ENCODE measurements at places on chromosomes 2 and 18.

- H3K36me3 ChIP-seq: no peaks in the 10 kb centered on the region
- DNase-seq: no peak
- H3K27me3 ChIP-seq: no peaks in the 10 kb centered on the region
These were observed 111.8 kb upstream of the STON1 start for GRCh38 chr2:48417856-48418838.

- no peak overlapping the region for H3K27ac ChIP-seq
- H3K4me1 ChIP-seq: peaks cover 4% of the 10 kb centered on the region
- H3K36me3 ChIP-seq: no peaks in the 10 kb centered on the region
- DNase-seq: no peak
- no peak overlapping the region for H3K4me3 ChIP-seq
- peaks cover 99% of the 10 kb centered on the region for H3K27me3 ChIP-seq
These were observed 4.4 kb downstream of the EVX2 start for GRCh38 chr2:176079285-176079830.

GRCh38 chr18:40608226-40608625 is 1346.8 kb upstream of the PIK3C3 start:
- no peak overlapping the region for H3K27ac ChIP-seq
- DNase-seq: no peak
- H3K27me3 ChIP-seq: no peaks in the 10 kb centered on the region
- no peaks in the 10 kb centered on the region for H3K36me3 ChIP-seq

DNA sequence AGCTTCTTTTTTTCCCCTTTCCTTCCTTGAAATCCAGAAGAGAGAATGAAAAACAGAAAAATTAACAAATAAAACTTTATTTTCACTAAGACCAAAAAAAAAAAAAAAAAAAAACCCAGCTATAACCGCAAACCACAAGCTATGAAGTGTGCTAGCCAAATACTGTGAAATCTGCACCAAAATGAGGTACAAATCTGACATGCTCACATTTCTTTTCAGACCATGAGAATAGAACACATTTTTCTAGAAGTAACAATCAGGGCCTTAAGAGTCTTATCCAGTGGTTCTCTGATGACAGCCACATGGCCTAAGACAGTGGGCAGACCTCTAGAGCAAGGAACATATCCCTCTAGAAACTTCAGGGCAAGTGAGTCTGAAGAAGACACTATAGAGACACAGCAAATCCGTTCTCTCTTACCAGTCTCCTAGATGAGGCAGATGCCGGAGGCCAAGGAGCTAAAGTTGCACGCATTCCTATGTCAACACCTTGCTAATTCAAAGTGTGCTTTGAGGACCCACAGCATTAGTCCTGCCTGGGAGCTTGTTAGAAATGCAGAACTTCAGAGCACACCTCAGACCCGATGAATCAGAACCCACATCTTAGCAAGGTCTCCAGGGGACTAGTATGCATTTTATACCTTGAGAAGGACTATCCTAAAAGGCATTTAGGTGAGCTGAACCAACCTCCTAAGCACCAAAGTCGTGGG is 317.1 kb downstream of the MYCN start:
- no peak for DNase-seq
- H3K4me1 ChIP-seq: no peaks in the 10 kb centered on the region
- no peaks in the 10 kb centered on the region for H3K36me3 ChIP-seq
- H3K27me3 ChIP-seq: no peaks in the 10 kb centered on the region
- H3K4me3 ChIP-seq: no peak overlapping the region

DNA sequence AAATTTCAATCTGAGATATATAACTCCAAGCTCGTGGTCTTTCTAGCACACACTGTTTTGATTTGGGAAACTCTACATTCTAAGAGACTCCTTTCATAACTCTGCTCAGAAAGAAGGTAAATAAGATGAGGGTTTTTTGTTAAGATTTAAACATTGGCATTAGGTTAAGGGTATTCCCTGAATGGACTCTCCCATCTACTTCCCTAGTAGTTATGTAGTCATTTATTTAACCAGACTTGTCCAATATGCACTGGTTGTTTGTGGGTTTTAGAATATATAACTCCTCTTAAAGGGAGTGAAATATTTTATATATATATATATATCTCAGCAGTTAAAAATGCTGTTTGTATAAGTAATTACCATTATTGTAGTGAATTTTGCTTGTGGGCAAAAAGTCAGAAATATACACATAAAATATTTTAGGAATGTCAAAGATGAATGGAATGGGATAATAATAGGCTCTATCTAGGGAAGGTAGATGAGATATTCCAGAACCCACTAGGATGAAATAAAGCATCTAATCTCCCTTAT is 61.5 kb upstream of the WDR75 start:
- no peak overlapping the region for H3K4me3 ChIP-seq
- no peaks in the 10 kb centered on the region for H3K4me1 ChIP-seq
- H3K27ac ChIP-seq: no peak overlapping the region
- H3K36me3 ChIP-seq: no peaks in the 10 kb centered on the region
- DNase-seq: no peak

DNA sequence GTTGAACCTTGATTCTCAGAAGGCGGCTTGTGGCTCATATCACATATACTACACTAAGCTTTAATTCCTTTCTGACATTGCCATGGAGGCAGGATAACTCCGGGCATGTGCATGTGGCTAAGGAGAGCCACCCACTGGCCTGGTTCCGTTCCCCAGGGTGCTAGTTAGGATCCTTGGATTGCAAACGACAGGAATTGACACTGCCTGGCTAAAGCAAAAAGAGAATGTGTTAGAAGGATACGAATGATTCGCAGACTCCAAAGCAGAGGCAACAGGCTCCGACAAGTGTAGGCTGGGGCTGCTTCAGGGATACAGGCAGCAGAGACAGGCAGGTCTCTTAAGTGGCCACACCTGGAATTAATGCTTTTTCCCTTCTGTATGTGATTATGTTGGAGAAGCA is 71.4 kb upstream of the LYPD6B start:
- H3K27ac ChIP-seq: no peak overlapping the region
- H3K36me3 ChIP-seq: no peaks in the 10 kb centered on the region
- no peaks in the 10 kb centered on the region for H3K4me1 ChIP-seq
- no peak for DNase-seq
- H3K4me3 ChIP-seq: no peak overlapping the region
- no peaks in the 10 kb centered on the region for H3K27me3 ChIP-seq

DNA sequence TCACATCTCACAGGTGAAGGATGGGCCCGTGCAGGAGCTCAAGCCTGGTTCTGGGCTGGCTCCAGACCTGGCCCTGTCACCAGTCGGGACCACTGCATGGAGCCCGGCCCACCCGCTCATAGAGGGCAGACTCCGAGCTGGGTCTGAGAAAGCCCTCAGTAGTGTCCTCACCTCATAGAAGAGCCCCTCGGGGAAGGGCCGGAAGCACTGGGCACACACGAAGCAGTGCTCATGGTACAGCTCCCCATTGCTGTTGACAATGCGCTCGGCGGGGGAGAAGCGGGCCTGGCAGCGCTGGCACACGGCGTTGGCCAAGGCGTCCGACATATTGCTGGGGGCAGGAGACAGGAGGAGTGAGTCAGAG is 11.3 kb downstream of the GPR17 start:
- no peaks in the 10 kb centered on the region for H3K36me3 ChIP-seq
- H3K4me1 ChIP-seq: no peaks in the 10 kb centered on the region
- no peak for DNase-seq
- no peak overlapping the region for H3K27ac ChIP-seq

DNA sequence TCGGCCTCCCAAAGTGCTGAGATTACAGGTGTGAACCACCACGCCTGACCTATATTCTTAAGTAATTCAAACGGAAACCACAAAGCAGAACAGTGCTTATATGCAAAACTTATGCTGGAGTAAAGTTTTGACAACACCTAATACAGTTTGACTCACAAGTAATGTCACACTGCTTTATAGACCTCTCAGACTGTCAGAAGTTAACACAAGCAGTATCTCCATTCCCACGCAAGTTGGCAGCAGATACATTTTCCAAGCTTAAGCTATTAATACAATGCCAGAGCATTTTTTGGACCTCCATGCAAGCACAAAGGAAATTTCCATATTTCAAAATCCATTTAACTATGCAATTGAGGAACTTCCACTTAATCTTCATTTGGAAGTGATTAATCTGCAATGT is 21.0 kb upstream of the SANBR start:
- no peak overlapping the region for H3K4me3 ChIP-seq
- DNase-seq: no peak
- no peak overlapping the region for H3K27ac ChIP-seq
- H3K36me3 ChIP-seq: no peaks in the 10 kb centered on the region
- H3K27me3 ChIP-seq: no peaks in the 10 kb centered on the region
- peaks cover 5% of the 10 kb centered on the region for H3K4me1 ChIP-seq

- no peaks in the 10 kb centered on the region for H3K27me3 ChIP-seq
- no peaks in the 10 kb centered on the region for H3K4me1 ChIP-seq
- DNase-seq: peak; percentile 56
- no peak overlapping the region for H3K27ac ChIP-seq
These were observed 407.2 kb downstream of the PTPRM start for GRCh38 chr18:7974200-7974874.

DNA sequence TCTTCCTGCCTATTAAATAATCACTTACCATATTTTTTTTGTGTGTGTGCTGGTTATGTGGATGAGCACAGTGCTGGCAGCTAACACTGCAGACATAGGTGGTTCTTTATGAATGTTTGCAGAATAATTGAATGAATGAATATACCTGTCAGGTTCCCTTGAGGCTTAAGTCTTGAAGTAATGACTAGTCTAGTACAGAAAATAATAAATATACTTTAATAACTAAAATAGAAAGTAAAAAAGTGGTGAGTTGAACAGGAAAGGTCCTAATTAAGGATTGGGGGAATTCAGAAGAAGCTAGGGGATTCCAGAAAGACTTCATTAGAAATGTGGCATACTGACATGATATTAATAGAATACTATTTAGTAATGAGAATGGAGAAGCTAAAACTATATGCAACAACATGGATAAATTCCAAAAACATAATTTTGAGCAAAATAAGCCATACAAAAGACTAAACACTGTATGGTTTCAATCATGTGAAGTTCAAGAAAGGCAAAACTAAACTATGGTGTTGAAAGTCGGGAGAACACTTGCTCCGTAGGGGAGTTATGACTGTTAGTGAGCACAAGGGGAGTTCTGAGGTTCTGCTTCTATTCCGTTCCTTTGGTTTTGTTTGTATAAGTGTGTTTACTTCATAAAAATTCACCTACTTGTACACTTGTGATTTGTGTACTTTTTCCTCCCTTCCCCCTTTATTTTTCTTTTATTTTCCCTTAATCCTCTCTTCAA is 464.6 kb downstream of the MTX2 start:
- no peak overlapping the region for H3K27ac ChIP-seq
- H3K36me3 ChIP-seq: no peaks in the 10 kb centered on the region
- H3K27me3 ChIP-seq: no peaks in the 10 kb centered on the region
- no peak overlapping the region for H3K4me3 ChIP-seq

DNA sequence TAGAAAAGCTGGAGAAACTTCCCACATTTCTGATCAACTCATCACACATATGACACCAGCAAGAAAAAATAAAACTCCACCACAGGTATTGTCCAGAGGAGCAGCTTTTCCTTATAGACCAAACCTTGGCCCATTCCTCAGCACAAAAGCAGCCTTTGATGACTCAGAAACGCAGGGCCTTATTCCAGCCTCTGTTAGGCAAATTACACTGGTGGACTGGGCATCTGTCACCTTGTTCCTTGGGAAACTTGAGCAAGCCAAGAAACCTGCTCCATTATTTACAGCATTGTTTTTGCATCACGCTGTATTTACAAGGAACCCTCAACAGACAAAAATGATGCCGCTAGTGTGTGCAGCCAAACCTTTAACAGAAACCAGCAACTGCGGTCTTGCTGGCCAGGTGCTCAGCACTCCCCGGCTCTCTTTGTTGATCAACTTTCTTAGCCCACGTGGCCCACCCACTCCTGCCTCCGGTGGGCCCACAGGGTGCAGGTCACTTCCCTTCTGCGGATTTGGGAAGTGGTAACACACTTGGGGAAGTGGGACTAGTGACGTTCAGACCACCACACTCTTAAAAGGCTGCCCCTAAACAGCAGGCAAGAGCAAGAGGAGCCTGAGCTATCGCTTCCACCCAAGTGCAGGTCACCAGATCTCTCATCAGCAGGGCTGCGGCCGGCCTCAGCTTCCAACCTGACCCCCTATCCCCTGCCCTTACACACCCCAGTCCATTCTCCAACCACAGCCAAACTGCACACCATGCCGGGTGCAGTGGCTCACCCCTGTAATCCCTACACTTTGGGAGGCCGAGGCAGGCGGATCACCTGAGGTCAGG is 1.5 kb downstream of the AP1S3 start:
- no peaks in the 10 kb centered on the region for H3K27me3 ChIP-seq
- H3K27ac ChIP-seq: no peak overlapping the region
- no peak overlapping the region for H3K4me3 ChIP-seq
- H3K36me3 ChIP-seq: no peaks in the 10 kb centered on the region
- H3K4me1 ChIP-seq: peaks cover 3% of the 10 kb centered on the region
- DNase-seq: no peak

GRCh38 chr18:610214-610928 is 13.6 kb downstream of the CLUL1 start:
- H3K27me3 ChIP-seq: no peaks in the 10 kb centered on the region
- no peak overlapping the region for H3K4me3 ChIP-seq
- no peaks in the 10 kb centered on the region for H3K4me1 ChIP-seq
- H3K27ac ChIP-seq: no peak overlapping the region
- DNase-seq: no peak
- H3K36me3 ChIP-seq: no peaks in the 10 kb centered on the region

GRCh38 chr2:138724327-138724726 is 55.9 kb downstream of the NXPH2 start:
- H3K36me3 ChIP-seq: no peaks in the 10 kb centered on the region
- H3K4me1 ChIP-seq: no peaks in the 10 kb centered on the region
- H3K4me3 ChIP-seq: no peak overlapping the region

DNA sequence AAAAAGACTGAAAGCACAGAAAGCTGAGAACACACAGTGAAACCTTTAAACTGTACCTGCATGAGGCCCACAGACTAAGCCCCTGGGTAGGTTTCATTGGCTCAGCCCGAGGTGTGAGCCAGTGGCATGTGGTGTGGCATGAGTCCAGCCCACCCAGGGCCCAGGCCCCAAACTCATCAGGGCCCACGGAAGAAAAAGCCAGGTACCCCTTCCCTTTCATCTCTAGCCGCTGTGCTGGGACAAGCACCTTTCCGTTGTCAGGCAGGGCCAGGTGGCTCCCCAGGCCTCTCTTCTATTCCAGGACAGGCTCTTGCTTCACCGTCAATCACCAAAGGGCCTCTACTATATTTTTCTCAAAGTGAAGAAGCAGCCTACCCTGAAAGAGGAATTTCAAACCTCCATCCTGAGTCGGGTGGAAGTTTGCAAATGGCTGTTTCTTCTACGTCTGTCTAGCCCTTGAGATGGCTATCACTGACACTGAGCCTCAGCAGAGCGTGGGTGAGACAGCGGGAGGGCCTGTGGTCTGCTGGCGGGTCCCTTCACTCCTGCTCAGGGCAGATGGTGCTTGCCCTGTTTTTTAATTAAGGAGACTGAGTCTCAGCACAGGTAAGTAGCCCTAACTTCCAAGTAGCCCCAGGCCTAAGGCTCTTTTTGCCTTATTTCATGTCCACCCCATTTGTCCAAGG is 8.6 kb downstream of the DNAJB2 start:
- no peaks in the 10 kb centered on the region for H3K27me3 ChIP-seq
- peaks cover 18% of the 10 kb centered on the region for H3K4me1 ChIP-seq
- DNase-seq: no peak
- H3K36me3 ChIP-seq: peaks cover 29% of the 10 kb centered on the region
- no peak overlapping the region for H3K27ac ChIP-seq

Measured in adrenal gland (tissue), 19 donors.